ENCODE measurements at places on chromosomes 7 and 10.

DNA sequence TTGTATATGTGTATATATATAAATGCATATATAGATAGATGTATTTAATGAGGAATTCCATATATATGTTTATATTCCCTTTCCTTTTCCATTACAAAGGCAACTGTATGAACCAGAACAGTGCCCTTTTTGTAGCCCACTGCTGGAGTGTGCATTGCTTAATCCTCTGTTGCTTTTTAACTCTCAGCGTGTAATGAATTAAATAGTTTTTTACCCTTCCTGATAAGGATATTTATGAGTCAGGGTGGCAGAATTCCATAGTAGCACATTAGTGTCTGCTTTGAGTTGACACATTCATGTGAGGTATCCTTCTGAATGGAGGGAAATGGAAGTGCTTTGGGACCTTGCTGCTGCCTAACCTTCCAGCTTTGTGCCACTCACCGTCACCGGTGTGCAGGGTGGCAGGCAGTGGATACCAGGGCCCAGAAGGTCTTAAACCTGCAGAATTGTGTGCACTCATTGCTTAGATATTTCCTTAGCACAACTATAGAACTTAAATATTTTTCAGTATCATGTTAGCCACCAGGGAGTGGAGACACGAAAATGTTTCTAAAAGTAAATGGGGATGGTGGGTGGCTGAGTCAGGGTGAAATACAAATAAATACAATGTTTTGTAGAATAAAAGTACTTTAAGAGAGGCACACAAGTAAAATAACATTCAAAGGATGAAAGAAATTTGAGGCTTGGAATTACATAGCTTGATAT lies 117.9 kb downstream of the SND1 start:
- no peak for DNase-seq

- DNase-seq: no peak
Measured at GRCh38 chr10:129586898-129587443, 119.9 kb downstream of the MGMT start.

GRCh38 chr10:130364631-130365411 lies 228.6 kb downstream of the GLRX3 start:
- DNase-seq: no peak

DNA sequence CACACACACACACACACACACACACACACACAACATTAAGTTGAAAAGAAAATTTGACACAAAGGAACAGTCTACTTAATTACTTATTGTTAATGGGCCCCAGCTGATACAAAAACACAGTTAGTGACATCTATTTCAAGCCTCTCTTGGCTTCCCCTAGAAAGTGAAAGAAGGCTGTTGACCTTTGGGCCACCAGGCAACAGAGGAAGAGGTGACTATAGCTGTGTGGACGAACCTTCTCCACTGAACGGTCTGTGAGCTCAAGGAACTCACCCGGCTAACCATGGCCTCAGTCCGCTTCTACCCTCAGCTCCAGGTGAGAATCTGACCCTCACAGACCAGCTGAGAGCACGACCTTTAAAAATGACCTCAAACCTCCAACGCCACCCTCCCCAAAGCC lies 32.9 kb upstream of the CALN1 start:
- DNase-seq: no peak

GRCh38 chr7:106193661-106194060 lies 81.5 kb upstream of the SYPL1 start:
- no peak for DNase-seq

- DNase-seq: no peak
Measured at GRCh38 chr7:151809146-151809863, 67.6 kb downstream of the PRKAG2 start.

- DNase-seq: peak; percentile 23
Measured at GRCh38 chr10:74314166-74314565, 163.1 kb downstream of the ADK start.

- DNase-seq: no peak
Measured at GRCh38 chr7:27922907-27923641, 183.1 kb downstream of the TAX1BP1 start.

- no peak for DNase-seq
Measured at GRCh38 chr10:70909326-70909935, 21.1 kb upstream of the PCBD1 start.

DNA sequence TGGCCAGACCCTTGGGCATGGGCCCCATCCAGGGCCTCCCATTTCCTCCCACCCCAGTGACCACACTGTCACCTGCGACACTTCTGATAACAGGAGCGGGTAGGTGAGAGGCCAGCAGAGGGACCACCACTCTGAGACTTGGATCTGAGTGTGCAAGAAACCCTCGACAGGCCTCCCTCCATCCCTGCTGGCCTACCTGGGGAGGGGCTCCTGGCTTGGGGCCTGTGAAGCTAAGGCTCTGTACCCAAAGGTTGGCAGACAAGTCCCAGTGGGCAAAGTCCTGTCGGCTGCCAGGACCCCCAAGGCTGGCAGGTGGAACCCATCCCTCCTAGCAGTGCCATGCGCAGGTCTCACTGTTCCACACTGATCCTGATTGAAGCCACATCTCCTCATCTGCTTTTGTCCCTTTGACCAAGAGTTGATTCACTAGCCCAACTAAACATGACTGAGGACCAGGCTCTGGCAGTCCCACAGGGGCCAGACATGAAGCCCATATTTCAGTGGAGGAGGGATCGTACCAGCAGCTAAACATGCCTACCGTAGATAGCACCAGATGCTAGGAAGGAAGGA lies 1.2 kb upstream of the PGAM2 start:
- no peak for DNase-seq

GRCh38 chr10:81873231-81873931 lies 1.6 kb upstream of the NRG3 start:
- DNase-seq: no peak

DNA sequence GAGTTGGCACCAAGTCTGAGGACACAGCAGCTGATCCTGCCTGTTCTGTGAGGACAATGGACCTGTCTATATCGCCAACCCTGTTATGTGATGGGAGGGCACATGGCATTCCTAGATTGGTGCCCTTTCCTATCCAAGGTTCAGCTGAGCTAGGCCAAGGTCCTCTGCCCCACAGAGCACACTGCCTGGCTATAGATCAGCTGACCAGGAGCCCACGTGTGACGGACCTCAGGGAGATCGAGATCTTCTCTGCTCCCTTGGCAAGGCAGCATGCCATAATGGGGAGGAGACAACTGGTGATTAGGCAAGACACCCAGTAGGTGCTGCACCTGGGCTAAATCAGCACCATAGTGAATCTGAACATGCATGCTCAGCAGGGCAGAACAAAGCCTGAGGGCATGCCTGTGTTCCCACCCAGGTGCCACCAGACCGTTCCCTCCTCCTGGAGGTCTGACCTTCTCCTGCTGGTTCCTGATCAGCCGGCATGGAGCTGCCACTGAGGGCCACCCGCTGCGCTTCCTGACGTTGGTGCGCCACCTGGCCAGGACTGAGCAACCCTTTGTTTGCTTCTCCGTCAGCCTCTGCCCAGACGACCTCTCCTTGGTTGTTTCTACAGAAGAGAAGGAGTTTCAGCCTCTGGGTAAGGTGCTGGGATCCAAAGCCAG lies 93.7 kb downstream of the WDFY4 start:
- no peak for DNase-seq

GRCh38 chr10:47038881-47039561 lies 127.8 kb downstream of the PTPN20 start:
- DNase-seq: no peak

GRCh38 chr7:96855691-96856090 lies 146.0 kb upstream of the SEM1 start:
- no peak for DNase-seq

- no peak for DNase-seq
Measured at GRCh38 chr7:7443806-7444350, 91.8 kb downstream of the COL28A1 start.

DNA sequence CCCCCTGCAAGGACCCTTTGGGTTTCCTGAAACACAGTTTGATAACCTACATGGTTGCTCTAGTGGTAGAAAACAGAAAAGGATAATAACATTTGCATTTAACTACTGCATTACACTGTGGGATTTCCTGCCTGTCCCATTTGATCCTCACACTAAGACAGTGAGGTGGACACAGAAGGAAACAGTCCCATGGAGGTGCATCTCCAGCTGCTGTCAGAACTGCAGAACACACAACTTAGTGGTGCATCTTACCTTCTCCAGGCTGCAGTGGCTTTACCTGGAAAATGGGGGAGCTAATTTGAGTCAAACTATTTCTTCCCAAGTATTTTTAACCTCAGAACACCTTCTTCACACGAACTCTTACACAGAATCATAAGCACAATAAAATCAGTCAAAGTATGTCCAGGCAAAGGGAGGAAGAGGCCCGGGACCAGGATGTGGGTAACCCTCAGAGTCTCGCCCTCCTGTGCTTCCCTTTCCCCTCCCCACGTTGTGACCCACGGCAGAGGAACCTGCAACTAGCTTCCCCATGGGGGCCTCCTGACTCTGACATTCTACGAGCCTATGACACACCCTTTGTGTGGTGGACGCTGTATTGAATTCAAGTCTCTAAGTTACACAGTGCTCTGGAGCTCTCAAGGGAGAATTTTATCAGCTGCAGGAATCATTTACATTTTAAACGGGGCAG lies 33.7 kb downstream of the SCRN1 start:
- peak; percentile 20 for DNase-seq

GRCh38 chr7:9776900-9777299 lies 1196.8 kb upstream of the PHF14 start:
- DNase-seq: no peak

GRCh38 chr7:135337977-135338550 lies 104.4 kb downstream of the STRA8 start:
- DNase-seq: no peak

DNA sequence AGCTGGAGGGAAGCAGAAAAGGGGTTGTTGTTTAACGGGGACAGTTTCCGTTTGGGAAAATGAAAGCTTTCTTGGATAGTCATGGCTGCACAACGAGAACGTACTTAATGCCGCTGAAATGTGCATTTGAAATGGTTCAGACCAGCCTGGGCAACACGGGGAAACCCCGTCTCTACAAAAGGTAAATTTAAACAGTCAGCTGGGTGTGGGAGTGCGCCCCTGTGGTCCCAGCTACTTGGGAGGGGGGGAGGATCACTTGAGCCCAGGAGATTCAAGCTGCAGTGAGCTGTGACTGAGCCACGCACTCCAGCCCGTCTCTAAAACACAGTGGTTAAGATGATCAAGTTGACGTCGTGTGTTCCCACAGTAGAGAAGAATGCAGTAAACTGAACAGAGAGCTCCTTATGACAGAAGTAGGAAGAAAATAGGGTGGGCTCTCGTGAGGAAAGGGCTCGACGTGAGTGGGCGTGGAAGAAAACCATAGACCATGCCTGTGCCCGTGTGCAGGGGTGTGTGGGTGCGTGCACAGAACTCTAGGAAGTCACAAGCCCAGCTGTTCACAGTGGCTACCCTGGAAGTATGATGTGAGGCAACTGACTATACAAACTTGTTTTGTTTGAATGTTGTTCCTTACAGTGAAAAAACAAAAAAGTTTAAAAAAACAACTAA lies 4.1 kb upstream of the FUOM start:
- peak; percentile 25 for DNase-seq

- no peak for DNase-seq
Measured at GRCh38 chr7:137986252-137987017, 15.5 kb downstream of the CREB3L2 start.

DNA sequence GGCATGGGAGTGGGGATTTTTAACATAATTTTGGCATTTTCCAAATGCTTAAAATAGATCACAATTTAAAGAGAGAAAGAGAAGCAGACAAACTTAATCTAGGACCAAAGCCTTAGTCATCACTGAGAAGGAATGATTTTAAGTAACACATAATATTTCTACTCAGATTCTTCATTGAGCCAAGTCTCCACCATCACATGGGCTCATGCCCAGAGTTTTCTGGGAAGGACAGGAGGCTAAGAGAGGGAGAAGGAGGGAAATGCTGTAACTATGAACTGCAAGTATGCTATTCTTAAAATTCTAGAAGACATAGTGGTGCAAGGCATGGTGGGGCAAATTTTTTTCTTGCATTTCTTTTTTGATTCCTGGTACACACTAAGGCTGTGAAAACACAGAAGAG lies 23.8 kb upstream of the UBE2D1 start:
- DNase-seq: no peak

DNA sequence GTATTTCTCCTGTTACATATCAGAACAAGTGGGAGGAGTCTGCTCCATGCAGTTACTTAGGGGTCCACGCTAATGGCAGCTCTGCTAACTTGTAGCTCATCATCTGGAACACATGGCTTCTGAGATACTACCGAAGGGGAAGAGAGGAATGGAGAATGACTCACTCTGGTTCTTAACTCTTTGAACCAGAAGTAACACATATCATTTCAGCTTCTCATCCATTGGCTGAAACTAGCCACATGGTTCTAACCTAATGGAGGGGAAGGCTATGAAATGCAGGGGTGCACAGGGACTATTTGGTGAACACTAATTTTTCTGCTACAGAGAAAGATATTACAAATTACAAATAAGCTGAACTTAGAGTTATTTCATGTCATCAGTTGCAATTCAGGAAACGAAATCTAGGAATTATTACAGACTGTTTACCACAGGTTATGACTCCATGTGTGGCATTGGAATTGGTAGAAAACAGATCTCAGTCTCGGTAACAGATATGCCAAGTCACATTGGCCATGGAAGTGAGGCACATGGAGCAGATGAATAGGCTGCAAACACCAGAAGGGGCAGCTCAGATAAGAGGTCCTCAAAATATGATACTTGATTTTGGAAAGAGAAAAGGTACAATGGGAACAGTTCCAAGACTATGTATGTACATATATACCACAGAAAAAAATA lies 9.4 kb upstream of the KAT6B start:
- DNase-seq: no peak

DNA sequence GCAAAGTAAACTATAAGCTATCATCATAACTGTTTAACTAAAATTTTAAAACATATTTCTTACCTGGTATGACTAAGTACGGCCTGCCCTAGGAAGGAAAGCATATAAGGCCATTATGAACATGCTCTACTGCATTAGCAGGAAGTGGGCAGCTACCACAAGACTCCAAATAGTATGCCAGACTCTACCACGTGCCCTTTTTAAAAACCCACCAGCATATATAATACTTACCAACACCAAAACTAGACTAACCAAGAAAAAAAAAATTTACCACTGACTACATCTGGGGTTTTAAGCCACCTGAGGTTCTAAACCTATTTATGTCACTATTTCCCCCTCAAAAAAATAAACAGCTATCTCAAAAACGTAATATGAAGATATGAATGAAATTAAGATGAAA lies 30.1 kb downstream of the NUDCD3 start:
- peak; percentile 45 for DNase-seq

- no peak for DNase-seq
Measured at GRCh38 chr7:150586785-150587152, 19.6 kb downstream of the GIMAP4 start.

GRCh38 chr7:139695588-139695987 lies 82.2 kb downstream of the HIPK2 start:
- DNase-seq: no peak

GRCh38 chr10:72981882-72982529 lies 27.4 kb upstream of the PLA2G12B start:
- DNase-seq: no peak

- no peak for DNase-seq
Measured at GRCh38 chr10:27826369-27826768, 80.8 kb upstream of the MKX start.

DNA sequence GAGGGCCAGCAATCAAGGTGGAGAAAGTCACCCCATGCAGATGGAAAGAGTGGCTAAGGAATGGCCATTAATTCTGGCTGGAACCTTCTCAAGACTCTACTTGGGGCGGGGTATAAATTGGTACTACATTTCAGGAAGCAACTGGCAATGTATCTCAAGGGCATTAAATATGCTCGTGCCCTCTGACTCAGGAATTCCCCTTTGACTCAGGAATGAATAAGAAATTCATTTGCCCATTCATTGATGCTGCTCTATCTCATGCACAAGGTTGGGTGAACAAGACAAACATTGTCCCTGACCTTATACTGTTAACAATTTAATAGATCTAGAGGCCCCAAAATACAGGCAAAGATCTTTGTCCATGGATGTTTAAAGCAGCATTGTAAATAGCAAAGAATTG lies 188.1 kb downstream of the MYOF start:
- no peak for DNase-seq

Measured in CD8-positive, alpha-beta T cell (primary cell).